Activated CD8-positive, alpha-beta T cell treated with anti-CD3 and anti-CD28 coated beads for 36 hours (primary cell): ENCODE measurements at places on chromosomes 3 and 15. TPM values are rescaled to one million over a fixed set of nuclear protein-coding genes. Genes with fewer than 3 reads are reported as not detected.

Gene IL5RA
- total RNA-seq, result not detected

Gene TM4SF1
- total RNA-seq, result not detected

Gene CHRD
- total RNA-seq, result not detected

GRCh38 chr3:61268644-61269043 lies 17.4 kb upstream of the FHIT start:
- DNase-seq, result no peak

GRCh38 chr3:194931865-194932264 lies 246.2 kb downstream of the FAM43A start:
- no peak for DNase-seq

- peak; percentile 86 for DNase-seq
These were observed 154.4 kb downstream of the PGPEP1L start for GRCh38 chr15:98853161-98853560.

GRCh38 chr15:62254137-62254934 lies 89.3 kb upstream of the C2CD4B start:
- peak; percentile 84 for DNase-seq

DNA sequence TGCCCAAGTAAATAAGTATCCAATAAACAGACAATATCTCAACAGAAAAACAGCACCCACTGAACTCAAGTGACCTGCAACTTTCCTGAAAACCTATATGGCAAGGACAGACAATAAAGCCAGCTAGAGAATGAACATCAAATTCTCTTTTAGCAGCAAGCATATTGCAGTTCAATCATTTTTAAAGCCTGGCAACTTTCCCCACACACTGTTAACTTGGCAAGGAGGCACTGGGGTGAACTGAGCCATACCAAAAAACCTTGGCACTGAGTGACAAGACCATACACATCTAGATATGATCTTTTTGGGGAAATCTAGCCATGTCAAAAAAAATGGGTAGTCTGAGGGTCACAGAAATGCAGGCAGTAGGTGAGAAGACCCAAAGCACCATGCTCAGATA lies 174.6 kb downstream of the STT3B start:
- no peak for DNase-seq

Gene ACKR4
- total RNA-seq, result not detected

DNA sequence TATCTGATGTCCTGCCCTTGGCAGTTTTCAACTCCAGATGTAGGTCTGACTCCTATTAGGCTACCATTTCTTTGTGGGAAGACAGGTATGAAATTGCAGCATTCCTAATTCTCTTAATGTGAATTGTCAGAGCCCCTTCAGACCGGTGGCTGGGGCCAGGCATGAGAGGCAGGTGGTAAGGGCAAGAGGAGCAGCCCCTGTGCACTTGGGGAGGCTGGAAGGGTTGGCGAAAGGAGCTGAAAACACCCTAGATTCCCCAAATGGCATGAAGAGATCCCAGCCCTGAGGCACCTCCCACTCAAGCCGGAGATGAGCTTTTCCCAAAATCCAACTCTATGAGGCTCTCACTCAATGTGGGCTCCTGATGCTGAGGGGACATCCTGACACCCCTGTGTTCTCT lies 453.2 kb downstream of the NR2F2 start:
- DNase-seq, result no peak

GRCh38 chr3:156465194-156465593 lies 89.7 kb downstream of the SSR3 start:
- no peak for DNase-seq

DNA sequence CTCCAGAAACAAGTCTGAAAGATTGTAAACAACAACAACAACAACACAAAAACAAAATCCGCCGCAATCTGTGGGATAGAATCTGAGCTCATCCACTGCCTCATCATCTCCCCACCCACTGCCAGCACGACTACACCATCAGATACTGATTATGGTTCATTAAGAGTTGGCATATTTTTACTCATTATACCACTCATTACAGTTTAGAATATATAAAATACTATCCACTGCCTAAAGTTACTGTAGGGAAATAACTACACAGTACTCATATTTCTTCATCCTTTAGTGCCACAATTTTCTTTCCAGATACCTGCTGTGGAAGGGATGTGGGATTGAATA lies 152.5 kb upstream of the PEX5L start:
- no peak for DNase-seq

- no peak for DNase-seq
These were observed 15.6 kb downstream of the MEX3B start for GRCh38 chr15:82030176-82030575.

GRCh38 chr15:66708389-66708788 lies 6.4 kb downstream of the SMAD6 start:
- DNase-seq, result no peak

DNA sequence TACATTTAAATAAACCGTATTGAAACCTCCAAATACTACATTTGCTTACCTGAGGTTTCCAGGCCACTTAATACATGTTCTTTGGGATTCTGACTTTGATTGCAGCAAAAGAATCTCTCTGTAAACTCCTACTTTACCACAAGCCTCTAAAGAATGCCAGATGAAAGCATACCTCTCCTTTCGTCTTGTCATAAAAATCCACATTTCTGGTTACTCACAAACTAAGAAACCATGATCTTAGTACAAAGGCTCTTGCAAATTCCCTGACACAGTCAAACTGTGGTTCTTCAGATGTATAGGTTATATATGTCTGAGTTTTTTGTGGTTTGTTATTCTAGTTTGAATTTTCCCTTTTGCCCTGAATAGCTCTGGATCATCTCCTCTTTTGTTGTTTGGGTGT lies 188.4 kb downstream of the RAP2B start:
- DNase-seq, result no peak

Gene CSTA
- not detected for total RNA-seq

Gene CELSR3
- total RNA-seq, result 17.8 TPM

- DNase-seq, result no peak
These were observed 532.8 kb downstream of the ZIC1 start for GRCh38 chr3:147941969-147942368.

Gene POC1A
- 21.2 TPM for total RNA-seq

GRCh38 chr3:159253860-159254259 lies 452.0 kb downstream of the MFSD1 start:
- no peak for DNase-seq

Gene MTMR10
- 11.3 TPM for total RNA-seq

DNA sequence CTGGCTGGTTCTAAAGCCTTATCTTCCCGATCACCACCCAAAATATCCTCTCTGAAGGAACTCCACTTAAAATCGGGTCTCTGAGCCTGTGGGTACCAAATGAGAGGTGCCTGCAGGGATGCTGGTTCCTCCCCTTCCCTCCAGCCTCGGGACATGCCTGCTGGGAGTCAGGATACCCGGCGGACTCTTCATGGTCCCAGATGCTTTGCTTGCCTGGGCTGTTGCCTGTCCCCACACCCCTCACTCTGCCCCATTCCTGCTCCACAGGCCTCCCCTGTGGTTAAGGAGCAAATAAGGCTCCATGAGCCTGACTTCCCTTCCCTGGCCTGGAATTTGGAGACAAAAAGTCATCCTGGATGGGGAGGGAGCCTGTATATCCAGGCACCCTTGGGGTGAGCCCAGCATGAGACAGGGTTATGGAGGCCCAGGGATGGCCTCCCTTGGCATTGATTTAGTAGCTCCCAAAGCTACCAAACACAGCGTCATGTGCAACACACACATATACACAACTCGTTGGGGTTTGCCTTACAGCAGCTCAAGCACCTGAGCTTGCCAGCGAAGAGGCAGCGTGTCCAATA lies 12.3 kb upstream of the CORO2B start:
- no peak for DNase-seq

DNA sequence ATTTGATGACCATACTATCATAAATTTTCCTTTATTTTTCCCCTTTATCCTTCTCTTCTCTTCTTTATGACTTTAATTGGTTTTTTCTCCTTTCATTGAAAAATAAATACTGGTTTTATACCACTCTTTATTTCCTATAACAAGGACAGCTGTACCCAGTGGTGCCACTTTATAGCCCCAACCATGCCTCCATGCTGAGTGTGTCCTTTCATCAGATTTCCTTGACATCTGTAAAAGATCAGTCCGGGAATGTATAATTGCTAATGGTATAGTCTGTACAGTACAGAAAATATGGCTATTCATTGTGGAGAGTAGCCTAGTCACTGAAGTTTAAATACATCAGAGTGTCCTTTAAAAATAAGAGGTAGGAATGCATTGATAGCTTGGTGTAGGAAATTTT lies 74.6 kb downstream of the EPHA3 start:
- no peak for DNase-seq

- no peak for DNase-seq
These were observed 392.8 kb downstream of the OCA2 start for GRCh38 chr15:27706300-27706699.

DNA sequence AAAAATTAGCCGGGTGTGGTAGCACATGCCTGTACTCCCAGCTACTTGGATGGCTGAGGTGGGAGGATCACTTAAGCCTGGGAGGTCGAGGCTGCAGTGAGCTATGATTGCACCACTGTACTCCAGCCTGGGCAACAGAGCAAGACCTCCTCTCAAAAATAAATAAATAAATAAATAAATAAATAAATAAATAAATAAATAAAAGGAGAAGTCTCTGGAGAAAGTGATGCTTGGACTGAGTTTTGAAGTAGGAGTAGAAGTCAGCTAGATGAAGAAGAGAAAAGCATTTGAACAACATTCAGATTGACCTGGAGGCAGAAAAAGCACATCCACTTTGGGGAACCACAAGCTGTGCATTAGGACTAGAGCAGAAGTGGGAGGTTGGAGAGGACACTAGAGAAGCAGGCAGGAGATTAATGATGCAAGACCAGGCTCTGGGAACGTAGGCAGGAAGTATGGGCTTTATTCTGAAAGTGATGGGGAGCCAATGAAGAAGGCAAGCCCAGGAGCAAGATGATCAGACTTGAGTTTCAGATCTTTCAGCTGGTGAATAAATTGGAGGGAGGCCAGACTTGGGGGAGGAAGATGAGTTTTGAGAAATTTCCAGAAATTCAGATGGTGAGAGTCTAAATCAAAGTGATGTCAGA lies 48.7 kb downstream of the KLHL6 start:
- no peak for DNase-seq

DNA sequence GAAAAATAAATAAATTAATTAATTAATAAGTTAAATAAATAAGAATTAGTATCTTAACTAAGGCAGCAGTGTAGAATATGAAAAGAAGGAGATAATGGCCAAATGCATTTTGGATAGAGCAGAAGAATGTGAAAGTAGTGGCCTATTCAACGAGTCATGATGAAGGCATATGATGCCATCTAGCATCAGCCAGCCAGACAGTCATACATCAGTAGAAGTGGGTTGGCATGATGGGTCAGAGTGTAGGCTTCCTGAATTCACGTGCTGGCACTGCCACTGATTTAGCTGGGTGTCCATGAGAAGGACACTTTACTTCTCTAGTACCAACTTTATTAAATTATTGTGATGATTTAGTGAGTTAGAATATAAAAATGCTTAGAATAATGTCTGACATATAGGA lies 256.1 kb upstream of the ARPP21 start:
- no peak for DNase-seq

- DNase-seq, result no peak
These were observed 150.0 kb upstream of the LINGO1 start for GRCh38 chr15:77782691-77783090.

GRCh38 chr15:66084704-66085103 lies 168.8 kb downstream of the MEGF11 start:
- no peak for DNase-seq

- peak; percentile 40 for DNase-seq
These were observed 69.2 kb downstream of the GOLGA8B start for GRCh38 chr15:34514251-34514670.

Gene C3orf49
- total RNA-seq, result not detected
